ENCODE measurements at places on chromosomes 6 and 20.

DNA sequence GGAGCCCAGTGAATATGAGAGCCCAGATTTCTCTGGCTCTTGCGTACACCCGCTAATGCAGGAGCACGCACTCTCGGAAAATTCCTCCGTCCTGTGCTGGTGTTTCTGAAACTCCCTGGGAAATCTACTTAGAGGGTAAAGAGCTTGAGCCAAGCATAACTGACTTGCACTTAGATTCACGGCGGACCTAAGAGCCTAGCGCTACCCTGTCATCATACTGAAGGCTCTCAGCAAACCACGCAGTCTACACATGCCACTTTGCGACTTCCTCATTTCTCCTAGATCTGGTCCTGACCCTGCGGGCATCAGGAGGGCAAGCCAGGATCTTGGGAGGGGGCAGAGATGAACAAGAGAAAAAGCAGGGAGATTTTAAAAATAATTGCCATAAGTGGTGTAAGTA lies 324.7 kb downstream of the CD83 start:
- no peak for DNase-seq

DNA sequence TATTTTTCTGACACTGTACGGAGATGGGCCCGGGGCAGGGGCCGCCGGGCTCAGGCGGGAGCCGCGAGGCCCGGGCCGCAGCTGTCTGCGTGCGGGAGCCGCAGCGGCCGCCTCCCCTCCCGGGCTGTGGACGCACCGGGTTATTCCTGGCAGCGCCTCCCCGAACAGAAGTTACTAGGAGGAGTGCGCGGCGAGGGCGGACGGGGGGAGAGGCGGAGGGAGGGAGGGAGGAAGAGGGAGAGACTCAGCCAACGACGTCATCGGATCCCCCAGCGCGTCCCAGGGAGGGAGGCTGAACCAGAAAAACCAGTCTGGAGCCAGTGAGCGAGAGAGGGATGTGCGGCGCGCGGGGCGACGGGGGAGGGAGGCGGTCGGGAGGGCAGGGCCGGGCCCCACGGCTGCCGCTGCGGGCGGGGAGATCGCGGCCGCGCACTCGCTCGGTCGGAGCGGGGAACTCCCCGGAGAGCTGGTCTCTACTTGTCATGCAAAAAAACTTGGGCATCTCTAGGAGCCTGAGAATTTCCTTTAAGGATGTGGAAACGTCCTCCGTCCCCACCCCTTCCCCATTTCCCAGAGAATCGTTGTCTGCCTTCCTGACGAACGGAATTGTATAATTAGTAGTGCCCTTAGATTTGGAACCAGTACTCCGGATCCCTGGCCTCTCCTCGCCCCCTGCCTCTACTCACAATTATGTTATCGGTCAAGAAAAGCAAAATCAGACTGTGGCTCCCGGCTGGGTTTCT lies 1.4 kb upstream of the HIVEP2 start:
- DNase-seq = peak; percentile 92

DNA sequence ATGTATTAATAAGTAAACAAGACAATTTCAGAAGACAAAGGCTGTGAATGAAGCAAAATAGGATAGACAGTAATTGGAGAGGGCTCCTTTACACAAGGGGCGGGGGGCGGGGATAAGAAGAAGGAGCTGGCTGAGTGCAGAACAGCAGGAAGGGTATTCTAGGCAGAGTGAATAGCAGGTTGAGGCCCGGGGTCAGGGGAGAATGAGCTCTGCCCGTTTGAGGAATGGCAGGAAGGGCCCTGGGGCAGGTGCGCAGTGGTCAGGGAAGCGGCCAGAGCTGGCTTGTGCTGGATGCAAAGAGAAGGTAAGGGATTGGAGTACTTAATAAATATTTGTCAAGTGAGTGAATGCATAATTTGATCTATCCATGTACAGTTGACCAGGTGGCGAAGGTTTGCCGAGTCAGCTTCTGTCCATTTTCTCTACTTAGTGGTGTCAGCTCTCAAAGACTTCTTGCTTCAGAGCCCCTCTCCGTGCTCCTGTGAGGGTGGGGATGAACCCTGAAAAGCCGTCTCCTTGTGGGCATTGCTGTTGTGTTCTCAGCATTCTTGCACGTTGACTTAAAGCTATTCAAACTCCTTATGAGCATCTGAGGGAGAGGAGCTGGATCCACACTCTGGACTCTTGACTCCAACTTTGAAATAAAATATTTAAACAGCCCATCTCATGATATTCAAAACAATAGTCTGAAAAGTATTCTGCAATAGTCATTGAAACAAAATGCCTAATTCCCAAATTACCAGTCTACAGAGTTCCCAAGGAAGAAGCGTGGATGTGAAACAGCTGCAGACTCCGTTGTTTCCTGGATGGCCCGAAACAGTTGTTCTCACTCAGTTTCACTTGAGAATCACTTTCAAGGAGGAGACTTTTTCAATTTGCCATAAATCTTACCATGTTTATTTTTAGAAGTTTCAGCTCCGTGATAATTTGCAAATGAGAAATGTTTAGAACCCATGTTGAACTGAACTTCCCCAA lies 105.1 kb downstream of the EDN3 start:
- no peak for DNase-seq

GRCh38 chr6:51352506-51353029 lies 533.9 kb downstream of the TFAP2B start:
- peak; percentile 7 for DNase-seq

GRCh38 chr6:99514089-99514488 lies 1.1 kb downstream of the USP45 start:
- DNase-seq = no peak

- DNase-seq = peak; percentile 88
Measured at GRCh38 chr20:14142964-14143627, 147.8 kb downstream of the MACROD2 start.

DNA sequence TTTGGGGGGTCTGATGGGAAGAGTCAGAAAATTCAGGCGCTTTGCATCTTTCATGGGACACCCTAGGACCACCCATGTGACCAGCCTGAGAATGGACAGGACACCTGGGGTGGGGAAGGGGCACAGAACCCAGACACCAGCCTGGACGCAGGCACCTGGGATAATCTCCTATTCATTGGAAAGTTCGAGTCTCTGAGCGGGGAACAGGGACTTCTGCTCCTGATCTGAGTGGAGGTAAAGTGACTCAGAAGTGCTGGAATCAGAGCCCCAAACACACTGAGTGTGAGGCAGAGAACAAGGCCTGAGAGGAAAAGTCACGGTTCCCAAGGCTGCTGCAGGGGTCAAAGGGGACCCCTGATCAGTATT lies 1.4 kb downstream of the HLA-B start:
- DNase-seq = no peak

- no peak for DNase-seq
Measured at GRCh38 chr20:42706759-42707158, 482.9 kb downstream of the PTPRT start.

DNA sequence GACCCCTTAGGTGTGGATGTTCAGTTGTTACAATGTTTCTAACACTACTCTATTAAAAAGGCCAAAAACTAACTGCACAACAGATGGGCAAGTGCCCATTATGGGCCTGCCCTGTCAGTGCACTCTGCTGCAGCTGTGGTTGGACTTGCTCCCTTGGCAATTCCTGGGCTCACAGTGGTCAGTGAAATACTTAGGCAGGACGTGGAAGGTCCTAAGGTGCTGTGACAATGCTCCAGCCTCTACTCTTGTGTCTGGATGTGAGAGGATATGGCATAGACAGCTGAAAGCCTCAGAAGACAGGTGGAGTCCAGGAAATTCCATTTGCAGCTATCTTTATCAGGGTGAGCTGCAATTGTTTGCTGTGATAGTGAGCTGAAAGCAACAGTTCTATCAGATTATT lies 136.5 kb upstream of the OLIG3 start:
- DNase-seq = no peak

DNA sequence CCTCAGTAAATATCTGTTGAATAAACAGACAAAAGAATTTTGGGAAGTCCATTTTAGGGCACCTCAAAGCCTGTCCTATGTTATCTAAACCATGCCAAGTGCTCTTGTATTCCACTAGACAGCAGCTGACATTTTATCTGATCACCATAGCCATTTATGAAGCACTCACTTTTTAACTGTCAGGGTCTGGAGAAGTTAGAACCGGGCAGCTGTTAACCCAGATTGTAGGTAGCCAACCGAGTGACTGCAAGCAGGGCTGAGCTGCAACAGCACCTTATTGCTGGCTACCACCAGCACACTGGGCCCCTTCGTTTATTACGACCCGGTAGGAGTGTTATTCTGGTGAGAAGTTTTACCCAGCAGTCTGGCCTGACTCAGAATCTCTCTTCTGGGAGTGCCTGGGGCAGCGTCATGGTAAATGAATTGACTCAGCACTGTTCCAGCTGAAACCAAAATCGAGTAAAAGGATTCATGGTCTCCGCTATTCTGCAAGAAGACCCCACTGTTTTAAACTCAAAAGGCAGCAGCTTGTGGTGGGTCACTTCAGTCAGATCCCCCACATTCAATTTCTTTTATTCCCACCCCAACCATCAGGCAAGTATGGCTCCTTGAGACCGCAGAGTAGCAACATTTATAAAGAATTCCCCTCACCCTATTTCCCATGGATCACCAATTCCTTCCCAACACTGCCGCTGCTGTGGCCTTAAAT lies 1.7 kb downstream of the UBE2V1 start:
- peak; percentile 69 for DNase-seq

- DNase-seq = no peak
Measured at GRCh38 chr6:153085239-153085638, 45.8 kb downstream of the RGS17 start.

- DNase-seq = peak; percentile 45
Measured at GRCh38 chr6:36131511-36132245, 1.4 kb downstream of the MAPK13 start.

DNA sequence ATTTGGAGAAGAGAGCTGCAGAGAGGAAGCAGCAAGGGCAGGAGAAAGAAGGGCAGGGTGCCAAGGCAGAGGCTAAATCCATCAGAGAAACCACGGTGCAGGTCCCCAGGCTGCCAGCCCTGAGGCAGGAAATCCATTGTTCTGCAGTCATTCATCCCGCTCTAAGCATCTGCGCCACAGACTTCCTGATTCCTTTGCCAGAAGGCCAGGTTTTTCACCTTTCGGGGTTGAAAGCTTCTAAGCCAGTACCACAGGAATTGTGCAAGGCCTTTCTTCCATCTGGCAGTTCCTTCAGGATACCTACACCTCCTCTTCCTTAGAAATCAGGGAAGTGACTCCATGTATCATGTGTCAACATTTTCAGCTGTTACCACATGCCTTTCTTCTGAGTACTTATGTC lies 45.6 kb downstream of the ADGRF5 start:
- peak; percentile 99 for DNase-seq

GRCh38 chr6:81373414-81373813 lies 379.1 kb downstream of the TENT5A start:
- DNase-seq = no peak

DNA sequence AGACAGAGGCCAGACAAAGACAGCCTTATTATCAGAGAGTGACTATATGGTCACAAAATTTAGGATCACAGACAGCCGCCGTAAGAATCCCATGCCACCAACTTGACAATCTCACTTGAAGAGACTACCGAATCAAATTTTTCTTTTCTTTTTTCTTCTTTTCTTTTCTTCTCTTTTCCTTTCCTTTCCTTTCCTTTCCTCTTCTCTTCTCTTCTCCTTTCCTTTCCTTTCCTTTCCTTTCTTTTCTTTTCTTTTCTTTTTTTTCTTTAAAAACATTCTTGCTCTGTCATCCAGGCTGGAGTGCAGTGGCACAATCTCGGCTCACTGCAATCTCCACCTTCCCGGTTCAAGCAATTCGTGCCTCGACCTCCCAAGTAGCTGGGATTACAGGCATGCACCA lies 1.2 kb upstream of the EPPIN start:
- no peak for DNase-seq

DNA sequence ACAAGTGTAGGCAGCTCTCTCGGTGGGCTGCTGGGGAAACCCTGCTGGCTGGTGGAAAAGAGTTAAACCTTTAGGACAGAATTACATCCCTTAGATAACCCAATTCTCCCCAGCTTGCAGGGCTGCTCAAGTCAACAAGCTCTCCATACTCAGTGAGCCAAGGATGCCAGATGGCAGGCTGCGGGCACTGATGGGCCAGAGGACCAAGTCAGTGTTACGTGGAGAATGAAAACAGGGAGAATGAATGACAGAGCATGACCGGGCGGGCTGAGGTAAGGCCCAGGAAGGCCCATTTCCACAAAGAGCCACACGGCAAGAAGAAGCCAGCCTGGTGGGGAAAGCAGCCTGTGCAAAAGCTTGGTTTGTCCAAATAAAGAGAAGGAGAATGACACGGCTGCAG lies 58.7 kb upstream of the CD93 start:
- DNase-seq = no peak

DNA sequence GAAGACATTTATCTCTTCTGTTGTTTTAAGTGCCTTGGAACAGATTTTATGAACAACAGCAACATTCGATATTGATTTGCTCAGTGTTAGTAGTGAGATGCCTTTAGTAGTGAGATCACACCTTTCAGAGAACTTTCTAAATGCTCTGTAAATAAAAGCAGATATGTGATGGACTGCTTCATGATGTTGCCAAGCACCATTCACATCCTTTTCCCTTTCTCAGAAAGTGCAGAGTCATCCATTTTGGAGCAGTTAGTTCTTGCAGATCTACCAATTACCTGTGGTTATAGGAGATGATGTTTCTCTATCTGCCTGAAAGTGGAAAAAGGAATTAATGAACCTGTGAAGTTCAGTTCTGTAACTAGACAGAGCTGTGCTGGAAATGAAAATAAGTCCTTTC lies 27.0 kb downstream of the CBFA2T2 start:
- peak; percentile 53 for DNase-seq

GRCh38 chr6:6920114-6920986 lies 187.4 kb upstream of the RREB1 start:
- no peak for DNase-seq

DNA sequence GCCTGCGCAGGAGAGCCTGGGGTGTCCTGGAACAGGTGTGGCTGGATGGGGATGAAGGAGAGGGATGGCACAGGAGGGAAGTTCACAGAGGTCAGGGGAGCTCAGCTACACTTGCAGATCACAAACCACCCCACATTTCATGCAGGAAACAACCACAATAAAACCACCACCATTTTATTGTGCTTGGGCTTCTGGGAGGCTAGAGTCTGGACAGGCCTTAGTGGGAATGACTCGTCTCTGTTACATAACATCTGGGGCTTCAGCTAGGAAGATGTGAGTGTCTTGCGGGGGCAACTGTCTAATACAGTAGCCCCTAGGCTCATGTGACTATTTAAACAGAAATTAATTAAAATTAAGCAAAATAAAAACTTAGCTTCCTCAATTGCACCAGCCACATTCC lies 33.4 kb downstream of the SNX5 start:
- DNase-seq = peak; percentile 32

GRCh38 chr6:144630857-144631256 lies 345.7 kb downstream of the UTRN start:
- no peak for DNase-seq

DNA sequence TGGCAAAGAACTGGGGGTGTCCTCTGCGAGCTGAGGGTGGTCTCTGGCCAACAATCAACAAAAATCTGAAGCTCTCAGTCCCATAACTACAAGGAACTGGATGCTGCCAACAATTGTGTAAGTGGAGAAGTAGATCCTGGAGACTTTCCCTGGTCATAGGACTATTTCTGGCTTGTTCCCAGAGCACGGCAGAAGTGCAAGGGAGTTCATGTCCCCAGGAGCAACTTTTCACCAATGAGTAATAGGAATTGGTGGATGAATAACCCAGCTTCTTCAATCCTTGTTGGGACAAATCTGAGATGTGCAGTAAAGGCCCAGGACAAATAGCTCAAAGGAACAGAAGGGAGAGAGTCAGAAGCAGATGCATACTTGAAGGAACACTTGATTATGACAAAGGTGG lies 95.5 kb downstream of the QRSL1 start:
- DNase-seq = peak; percentile 99
